NCI-H446 (cell line): ENCODE measurements at places on chromosomes 12 and 14.

DNA sequence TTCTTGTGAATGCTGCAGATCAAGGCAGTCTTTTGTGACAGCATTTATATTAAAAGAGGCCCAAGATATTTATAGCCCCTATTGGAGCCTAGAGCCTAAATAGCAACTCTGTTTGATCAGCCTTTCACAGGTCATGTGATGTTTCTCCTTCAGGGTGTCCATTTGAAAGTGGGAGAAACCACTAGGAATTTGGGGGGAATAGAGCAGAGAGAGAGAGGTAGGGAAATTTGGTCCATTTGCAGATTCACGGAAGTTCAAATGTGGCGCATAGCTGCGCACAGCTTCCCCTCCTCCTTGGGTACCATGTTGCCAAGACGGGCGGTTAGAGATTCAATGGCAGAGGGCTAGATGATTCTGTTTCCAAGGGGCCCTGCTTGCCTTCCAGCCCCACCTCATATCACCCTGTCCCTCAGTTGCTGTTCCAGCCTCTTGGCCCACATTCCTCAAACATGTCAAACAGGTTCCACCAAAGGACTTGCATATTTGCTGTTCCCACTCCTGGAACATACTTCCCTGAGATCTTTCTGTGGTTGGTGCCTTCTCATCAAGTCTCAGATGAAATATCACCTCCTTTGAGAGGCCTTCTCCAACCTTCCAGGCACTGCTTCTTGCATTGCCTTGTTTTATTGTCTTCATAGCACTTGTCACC, 220.8 kb downstream of the CHST11 start:
- DNase-seq: no peak

GRCh38 chr12:128811806-128812205, 12.0 kb downstream of the SLC15A4 start:
- DNase-seq: no peak

- DNase-seq: no peak
Measured at GRCh38 chr14:49703965-49704364, 11.0 kb downstream of the KLHDC1 start.

DNA sequence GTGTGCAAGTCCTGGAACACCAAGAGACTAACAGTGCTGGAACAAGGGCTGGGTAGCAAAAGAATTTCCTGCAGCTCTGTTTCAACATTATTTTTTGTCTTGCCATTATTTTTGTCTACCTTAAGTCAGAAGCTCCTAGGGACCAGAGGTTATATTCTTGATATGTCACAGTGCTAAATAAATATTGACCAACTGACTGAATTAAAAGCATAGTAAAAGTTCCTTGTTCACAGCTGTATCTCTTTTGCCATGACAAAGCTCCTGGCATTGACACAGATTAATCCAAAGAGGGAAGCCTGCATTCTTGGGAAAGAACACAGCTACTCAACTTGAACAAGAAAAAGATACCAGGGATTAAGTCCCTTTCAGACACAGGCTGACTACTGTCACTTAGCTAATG, 136.5 kb downstream of the SPTSSA start:
- no peak for DNase-seq

- DNase-seq: peak; percentile 64
Measured at GRCh38 chr12:103627189-103627855, 40.2 kb downstream of the STAB2 start.

DNA sequence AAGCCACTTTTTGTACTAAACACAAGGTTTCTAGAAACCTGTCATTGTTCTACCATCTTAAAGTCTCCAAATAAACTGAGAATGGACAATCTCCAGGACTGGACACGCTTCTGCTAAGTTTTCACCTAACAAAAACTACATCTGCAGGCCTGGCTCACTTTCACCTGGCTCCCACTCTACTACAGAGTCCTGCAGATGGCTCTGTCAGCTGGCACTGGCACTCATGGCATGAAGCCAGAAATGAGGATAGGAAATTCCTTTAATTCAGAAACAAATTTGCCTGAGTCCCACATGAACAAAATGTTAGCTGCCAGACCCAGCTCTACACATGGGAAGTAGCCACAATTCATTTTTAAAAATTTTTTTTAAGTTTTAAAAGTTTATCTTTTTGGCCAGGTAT, 42.1 kb downstream of the STXBP6 start:
- no peak for DNase-seq

- no peak for DNase-seq
Measured at GRCh38 chr14:85363358-85363757, 166.6 kb upstream of the FLRT2 start.

DNA sequence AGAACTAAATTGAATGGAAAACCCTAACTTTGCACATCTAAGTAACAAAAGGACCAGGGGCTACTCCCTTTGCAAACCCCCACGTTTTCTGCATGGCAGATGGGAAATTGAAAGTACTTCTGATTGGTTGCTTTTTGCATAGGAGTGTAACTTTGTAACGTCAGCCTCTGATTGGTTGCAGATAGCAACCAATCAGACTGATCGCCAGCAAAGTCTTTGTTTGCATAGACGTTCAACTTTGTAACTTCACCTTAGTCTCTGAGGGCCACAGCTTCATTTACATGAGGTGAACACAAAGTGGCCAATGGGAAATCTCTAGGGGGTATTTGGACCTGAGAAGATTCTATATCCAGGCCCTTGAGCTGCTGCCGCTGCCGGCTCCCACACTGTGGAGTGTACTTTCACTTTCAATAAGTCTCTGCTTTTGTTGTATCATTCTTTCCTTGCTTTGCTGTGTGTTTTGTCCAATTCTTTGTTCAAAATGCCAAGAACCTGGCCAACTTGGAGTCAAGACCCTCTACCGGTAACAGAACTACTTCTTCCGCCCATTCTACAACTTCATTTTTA, 102.5 kb upstream of the PRICKLE1 start:
- no peak for DNase-seq
